ENCODE measurements at places on chromosomes 16 and 17. TPM values are rescaled to one million over a fixed set of nuclear protein-coding genes. Genes with fewer than 3 reads are reported as not detected.
A peak's percentile ranks its signal among the peaks of the same experiment; 100 is the strongest.

- DNase-seq: no peak
Observed at GRCh38 chr16:28981517-28981916, 3.3 kb upstream of the LAT start.

DNA sequence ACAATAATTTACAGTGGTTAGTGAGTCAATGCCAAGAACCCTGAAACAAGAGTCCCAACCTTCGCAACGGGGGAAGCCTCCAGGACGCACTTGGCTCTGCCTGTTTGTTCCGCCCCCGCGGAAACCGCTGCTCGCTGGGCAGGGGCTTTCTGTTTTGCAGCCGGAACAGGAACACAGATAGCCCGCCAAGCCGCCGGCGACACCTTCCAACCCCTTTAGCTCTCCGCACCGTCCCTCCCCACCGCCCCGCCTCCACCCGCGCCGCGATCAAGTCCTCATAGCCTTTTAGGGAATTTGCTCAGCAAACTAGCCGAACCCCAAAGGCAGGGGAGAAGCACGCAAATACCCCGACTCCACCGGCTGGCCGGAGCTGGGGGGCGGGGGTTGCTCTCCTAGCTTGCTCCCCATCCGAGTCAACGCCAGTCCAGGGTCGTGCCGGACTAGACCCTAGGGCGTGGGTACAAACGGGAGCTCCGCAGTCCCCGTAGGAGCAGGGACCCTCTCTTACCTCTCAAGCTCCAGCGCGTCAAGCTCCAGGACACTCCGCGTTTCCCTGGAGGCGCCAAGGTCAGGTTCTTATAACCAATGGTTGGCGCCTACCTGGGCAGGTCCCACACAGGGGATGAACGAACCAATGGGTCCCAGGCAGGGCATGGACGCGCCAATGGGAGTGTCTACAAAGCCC lies at the start of gene SLFN13:
TSS of gene SLFN13 (minus strand) at position 553 of the 685 bp plus-strand sequence. CDS start 3,086 bp downstream, outside the sequence.
- peak; percentile 90 for DNase-seq

DNA sequence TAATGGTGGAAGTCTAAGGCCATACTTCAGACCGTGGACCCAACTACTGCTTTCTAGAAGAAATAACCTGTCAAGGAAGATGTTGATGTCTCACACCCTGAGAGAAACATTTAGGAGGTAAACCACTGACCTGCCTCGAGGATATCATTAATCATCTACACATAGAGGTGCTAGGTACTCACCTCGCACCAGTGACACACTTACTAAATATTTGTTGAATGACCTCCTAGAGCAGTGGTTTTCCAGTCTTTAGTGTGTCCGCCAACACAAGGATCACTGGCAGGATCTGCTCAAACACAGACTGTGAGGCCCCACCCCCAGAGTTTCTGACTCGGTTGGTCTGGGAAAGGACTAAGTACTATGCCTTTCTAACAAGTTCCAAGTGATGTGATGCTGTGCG lies 197.4 kb upstream of the CACNG5 start:
- no peak for DNase-seq

GRCh38 chr17:38982858-38983746 lies 15.9 kb upstream of the FBXO47 start:
- peak; percentile 75 for DNase-seq

- no peak for DNase-seq
Observed at GRCh38 chr16:12664164-12664733, 139.4 kb downstream of the CPPED1 start.

GRCh38 chr17:59415397-59415796 lies 83.9 kb downstream of the YPEL2 start:
- DNase-seq: no peak

DNA sequence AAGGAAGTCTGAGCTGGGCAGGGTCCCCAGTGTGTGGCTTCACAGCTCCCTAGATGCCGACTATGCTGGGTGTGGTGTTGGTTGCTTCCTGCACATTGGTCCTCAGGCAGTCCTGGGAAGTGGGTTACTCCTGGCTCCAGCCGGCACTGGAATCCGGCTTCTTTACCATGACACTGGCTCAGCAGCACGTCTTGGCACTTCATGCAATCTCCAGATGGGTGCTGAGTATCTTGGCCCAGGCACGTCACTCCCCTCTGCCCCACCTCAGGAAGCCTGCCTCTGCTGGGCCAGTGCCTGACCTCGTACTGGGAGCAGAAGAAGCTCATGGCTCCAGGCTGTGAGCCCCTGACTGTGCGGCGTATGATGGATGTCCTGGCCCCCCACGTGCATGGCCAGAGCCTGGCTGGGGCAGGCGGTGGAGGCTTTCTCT lies 24.5 kb downstream of the FCSK start:
- no peak for DNase-seq

TRAPPC1 gene
- total RNA-seq: 46.4 TPM

ESRP2 gene
- total RNA-seq: 0.16 TPM

RNFT1 gene
- total RNA-seq: 14.7 TPM

TBC1D3B gene
- 1.5 TPM for total RNA-seq

KRT28 gene
- total RNA-seq: not detected

Data from sigmoid colon (tissue), 7 donors.